Activated CD8-positive, alpha-beta memory T cell treated with anti-CD3 and anti-CD28 coated beads for 4 hours (primary cell): ENCODE measurements at places on chromosomes 4 and X.

DNA sequence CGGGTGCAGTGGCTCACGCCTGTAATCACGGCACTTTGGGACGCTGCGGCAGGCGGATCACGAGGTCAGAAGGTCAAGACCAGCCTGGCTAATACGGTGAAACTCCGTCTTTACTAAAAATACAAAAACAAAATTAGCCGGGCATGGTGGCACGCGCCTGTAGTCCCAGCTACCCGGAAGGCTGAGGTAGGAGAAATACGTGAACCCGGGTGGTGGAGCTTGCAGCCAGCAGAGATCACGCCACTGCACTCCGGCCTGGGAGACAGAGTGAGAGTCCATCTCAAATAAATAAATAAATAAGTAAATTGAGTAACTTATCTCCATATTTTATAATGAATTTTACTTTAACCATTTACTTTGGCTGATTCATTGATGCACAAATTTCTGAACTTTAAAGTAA, 1913.3 kb downstream of the PCDH7 start:
- no peak for DNase-seq

DNA sequence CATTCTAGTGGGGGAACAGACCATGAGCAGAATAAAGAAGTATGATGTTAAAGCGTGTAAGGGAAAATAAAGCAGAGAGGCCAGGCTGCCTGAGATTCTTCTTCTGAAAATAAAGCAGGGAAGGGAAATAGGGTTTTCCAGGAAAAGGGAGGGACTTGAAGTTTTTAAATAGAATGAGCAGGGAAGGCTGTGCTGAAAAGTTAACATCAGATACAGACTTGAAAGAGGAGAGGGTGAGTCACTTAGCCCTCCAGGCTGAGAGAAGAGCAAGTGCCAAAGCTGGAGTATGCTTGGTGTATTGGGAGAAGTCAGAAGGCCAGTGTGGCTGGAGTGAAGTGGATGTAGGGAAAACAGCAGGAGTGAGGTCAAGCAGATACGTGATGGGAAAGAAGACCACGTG, 10.0 kb upstream of the PLK4 start:
- DNase-seq: no peak

GRCh38 chrX:125132274-125132673, 187.4 kb upstream of the TEX13C start:
- DNase-seq: no peak

- DNase-seq: no peak
These were observed 58.5 kb downstream of the TEX13C start for GRCh38 chrX:125378205-125378604.

- DNase-seq: no peak
These were observed 240.5 kb upstream of the CXXC4 start for GRCh38 chr4:104735174-104735573.

DNA sequence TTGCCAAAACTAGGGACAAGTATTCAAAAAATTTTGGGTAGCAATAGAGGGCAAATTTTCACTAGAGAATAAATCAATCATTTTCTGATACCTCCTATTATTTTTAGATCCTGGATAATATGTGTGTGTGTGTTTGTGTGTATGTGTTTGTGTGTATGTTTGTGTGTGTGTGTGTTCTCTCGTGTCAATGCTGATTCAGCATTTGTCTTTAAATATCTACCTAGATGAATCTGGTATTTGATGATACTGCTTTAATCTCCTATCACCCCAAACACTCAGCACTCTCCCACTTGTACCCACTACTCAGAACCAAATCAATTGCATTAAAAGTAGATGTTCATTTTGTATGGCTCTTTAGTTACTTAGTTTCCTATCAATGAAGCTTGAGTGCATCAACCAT, 101.3 kb upstream of the NPFFR2 start:
- DNase-seq: no peak

- no peak for DNase-seq
These were observed 1235.0 kb upstream of the TENM3 start for GRCh38 chr4:181008164-181008563.

DNA sequence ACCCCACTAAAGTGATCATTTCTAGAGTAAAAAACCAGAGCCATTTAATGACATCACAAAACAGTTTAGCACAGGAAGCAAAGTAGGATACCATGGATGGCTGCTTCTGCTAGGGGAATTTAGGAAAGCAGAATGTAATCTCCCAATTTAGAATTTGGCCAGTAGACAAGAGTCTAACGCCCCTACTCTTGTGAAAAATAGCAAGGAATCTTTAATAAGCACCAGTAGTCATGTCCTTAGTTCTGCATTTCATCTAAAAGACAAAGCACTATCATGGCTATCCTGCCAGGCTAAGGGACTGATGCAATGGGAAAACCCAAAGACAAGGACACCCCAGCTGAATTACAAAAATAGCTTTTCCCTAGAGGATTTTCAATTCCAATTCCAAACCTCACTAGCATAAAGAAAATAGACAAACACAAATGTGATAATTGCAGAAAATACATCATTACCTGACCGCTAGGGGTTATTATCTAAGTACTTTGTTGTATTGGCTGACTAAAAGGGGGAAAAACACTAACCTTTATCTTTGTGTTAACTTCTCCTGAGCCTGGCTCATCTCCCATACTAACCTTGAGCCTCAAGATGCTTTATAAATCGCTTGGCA, 2.6 kb upstream of the AMMECR1 start:
- DNase-seq: no peak

- peak; percentile 43 for DNase-seq
These were observed 35.0 kb downstream of the FBXW7 start for GRCh38 chr4:152500800-152501434.

- DNase-seq: no peak
These were observed 103.4 kb upstream of the TEX13A start for GRCh38 chrX:105323928-105324327.

- DNase-seq: no peak
These were observed 507 bp downstream of the MFAP3L start for GRCh38 chr4:170025523-170026252.

GRCh38 chrX:102063445-102064074, 61.9 kb upstream of the TCEAL2 start:
- DNase-seq: no peak

GRCh38 chrX:46444011-46444410, 101.2 kb downstream of the ZNF674 start:
- no peak for DNase-seq

- DNase-seq: no peak
These were observed 47.0 kb downstream of the TASL start for GRCh38 chrX:30530606-30531005.

DNA sequence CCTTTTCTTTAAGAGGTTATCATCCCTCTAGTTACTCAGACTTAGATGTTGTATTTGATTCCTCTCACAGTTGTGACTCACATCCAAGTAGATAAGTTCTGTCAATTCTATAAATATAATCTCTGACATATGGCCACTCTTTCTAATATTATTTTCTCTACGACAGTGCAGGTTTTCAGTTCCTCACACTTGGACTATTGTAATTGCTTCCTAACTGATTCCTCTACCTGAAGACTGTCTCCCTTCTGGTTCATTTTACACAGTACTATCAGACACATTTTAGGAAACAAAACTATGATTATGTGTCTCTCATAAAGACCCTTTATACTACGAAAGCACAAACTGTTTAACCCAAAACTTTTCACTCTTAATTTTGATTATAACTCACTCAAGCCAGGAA, 31.3 kb upstream of the GNRHR start:
- no peak for DNase-seq

DNA sequence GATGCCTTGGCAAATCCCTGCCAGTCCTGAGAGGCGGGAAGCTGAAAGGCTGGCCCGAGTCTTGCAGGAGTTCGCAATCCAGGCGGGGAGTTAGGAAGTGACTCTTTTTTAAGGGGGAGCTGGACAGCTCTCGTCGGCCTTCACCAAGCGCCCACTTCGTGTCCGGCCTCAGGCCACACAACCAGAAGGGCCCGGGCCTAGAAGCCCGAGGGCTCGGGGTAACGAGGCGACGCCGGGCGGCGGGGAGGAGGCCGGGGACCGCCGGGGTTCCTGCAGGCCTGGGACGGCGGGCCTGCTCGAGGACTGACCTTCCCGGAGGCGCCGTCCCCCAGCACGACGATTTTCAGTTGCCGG, 395 bp downstream of the RAB28 start:
- peak; percentile 1 for DNase-seq

GRCh38 chr4:78720204-78720603, 55.9 kb upstream of the BMP2K start:
- no peak for DNase-seq

- DNase-seq: no peak
These were observed 35.1 kb downstream of the PRKX start for GRCh38 chrX:3678328-3678727.

DNA sequence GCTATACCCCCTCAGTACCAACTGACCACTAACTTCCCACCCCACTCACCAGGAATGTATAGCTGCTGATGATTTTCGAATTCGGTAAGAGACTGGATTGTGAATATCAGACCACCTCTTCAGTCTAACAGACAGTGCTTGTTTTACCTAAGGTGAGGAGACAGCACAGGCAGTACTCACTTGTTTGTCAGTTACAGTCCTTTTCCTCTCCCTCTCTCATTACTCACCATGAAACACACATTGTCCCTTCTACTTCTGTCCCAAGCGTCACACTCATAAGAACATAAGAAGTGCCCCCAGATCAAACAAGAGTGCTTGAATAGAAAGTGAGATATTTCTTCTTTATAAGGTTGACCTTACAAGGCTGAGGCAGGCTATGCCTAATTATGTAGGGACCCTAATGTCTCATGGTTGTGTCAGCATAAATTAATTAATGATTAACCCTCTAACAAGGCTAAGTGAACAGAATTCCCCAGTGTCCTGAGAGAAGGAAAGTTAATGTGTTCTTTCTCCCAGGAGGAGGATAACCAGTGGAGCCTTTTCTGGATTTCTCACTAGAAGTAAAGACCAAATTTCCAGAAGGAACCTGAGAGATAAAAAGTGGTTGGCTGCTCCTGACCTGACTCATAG, 32.2 kb downstream of the ZCCHC12 start:
- DNase-seq: no peak

DNA sequence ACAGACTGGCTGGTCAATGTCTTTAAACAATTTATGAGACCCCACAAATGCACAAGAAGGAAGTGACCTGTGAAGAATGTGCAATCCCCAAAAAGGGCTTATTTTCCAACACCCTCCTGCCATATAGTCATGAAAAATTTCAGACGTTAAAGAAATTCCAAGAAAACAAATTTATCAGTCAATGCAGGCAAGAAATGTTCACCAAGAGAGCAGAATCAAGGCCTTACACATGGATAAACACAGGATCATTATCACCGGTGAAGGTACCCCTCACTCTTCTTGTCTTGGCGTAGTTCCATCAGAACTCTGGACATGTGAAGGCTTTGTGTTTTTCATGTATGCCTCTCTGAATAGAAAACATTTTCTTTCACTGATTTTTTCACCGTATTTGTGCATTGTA, 186.7 kb upstream of the GALNTL6 start:
- no peak for DNase-seq

DNA sequence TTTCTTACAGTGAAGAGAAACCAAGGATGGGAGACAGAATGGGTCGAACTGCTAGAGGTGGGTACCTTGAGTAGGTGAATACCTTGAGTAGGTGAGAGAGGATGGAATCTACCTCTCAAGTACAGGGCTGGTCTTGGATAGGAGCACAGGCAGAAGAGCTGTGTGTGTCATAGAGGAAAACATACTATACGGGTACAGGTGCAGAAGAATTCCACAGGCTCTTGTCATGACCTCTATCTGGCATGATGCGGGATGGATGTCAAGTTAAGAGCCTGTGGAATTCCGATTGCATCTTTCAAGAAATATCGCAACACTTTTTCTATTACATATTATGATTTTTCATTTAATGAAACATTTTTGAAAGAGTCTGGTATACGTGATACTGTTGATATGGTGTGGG, 18.0 kb upstream of the OCIAD1 start:
- DNase-seq: no peak

DNA sequence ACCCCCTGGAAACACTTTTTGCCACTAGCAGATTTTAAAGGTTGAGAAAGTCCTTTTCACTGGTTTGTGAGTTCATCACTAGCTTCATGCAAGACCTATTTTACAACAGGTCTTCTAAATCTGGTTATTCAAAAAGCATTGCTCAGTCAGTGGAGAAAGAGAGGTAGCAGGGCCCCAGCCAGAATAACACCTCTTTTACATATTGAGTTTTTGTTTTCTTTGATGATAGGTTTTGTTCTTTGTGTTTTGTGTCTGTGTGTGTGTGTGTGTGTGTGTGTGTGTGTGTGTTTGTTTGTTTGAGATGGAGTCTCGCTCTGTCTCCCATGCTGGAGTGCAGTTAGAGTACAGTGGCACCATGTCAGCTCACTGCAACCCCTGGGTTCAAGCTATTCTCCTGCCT, 2.7 kb upstream of the VEGFC start:
- DNase-seq: no peak

DNA sequence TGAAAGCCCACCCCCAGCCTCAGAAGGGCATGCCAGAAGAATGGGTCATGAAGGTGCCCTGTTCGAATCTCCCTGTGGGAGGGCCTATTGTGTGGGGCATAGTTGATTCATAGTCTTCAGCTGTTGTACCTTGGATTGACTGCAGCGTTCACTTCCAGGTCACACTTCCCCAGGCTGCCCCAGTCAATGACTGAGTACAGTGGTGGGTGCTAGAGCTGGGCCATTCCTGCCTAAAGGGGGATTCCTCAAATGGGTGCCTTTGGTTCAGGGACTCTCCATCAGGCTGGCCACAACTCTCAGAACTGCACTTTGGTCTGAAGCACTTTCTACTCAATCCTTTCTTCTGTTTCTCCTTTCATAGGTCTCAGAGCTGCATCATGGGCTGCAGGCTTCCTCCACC, 35.0 kb upstream of the RASGEF1B start:
- DNase-seq: no peak

GRCh38 chr4:83572848-83573247, 36.9 kb downstream of the GPAT3 start:
- DNase-seq: no peak

DNA sequence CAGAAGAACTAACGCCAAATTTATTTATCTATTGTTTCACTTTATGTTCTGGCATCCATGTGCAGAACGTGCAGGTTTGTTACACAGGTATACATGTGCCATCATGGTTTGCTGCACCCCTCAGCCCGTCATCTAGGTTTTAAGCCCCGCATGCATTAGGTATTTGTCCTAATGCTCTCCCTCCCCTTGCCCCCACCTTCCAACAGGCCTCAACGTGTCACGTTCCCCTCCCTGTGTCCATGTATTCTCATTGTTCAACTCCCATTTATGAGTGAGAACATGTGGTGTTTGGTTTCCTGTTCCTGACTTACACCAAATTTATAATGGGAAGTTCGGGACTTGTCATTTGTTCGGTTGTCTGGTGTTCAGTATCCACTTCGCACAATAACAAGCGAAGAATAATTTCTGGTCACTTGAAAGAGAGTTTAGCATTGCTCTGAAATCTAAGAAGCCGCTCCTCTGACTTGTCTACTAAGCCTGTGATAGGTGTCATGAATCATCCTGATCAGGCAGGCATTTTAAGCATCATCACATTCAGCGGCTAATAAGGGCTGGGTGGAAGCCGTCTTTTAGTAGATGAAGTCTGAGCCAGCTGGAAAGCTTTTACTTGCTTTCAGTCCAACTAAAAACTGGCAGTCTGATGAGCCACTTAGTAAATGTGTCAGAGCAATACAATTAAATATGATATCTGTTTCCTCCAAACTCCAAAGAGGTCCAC, 1065.7 kb upstream of the PABPC4L start:
- DNase-seq: no peak
